Stimulated activated CD4-positive, alpha-beta T cell treated with anti-CD3 and anti-CD28 coated beads, Interleukin-2, amount 100 ng/mL, for 4 hours (primary cell): ENCODE measurements at places on chromosomes 6 and 20.

GRCh38 chr6:91142154-91142553 lies 555.3 kb upstream of the MAP3K7 start:
- no peak for DNase-seq

DNA sequence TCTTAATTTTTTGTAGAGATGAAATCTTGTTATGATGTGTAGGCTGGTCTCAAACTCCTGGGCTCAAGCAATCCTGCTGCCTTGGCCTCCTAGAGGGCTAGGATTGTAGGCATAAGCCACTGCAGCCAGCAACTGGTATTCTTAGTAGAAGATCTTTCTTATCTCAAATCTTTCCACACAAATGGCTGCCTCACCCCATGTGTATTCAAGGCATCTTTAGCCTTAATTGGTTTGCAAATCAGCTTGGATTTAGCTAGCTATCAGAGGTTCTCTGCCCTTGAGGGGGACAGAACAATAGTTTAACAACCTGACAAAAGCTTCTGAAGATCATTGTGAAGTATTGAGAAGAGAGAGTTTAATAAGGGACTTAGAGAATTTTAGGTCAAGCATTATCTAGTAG lies 17.9 kb upstream of the ABRACL start:
- no peak for DNase-seq

- no peak for DNase-seq
These were observed 324 bp downstream of the JPH2 start for GRCh38 chr20:44186674-44187053.

DNA sequence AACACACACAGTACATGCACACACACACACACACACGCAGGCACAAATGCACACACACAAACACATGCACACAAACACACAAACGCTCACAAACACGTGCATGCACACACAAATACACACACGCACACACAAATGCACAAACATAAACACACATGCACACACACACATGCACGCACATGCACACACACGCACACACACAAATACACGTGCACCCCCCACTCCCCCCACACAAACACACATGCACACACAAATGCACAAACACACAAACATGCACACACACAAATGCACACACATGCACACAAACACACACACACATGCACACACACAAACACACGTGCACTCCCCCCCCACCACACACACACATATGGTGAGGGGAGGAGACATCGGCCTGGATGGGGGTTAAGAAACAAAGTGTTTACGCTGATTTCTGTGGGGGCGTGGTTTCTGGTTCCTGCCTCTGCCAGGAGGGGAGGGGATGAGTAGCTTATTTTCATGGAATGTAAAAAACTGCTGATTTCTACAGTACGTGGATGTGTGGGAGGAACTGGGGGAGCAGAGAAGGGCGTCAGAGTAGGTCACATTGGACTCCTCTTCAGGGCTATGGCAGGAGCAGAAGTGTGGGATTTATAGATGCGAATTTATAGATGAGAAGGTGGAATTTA lies 607.2 kb downstream of the QKI start:
- DNase-seq, result no peak

GRCh38 chr6:148348335-148348734 lies 5.7 kb downstream of the SASH1 start:
- DNase-seq, result no peak

- no peak for DNase-seq
These were observed 20.1 kb upstream of the RCAN2 start for GRCh38 chr6:46511320-46511719.

DNA sequence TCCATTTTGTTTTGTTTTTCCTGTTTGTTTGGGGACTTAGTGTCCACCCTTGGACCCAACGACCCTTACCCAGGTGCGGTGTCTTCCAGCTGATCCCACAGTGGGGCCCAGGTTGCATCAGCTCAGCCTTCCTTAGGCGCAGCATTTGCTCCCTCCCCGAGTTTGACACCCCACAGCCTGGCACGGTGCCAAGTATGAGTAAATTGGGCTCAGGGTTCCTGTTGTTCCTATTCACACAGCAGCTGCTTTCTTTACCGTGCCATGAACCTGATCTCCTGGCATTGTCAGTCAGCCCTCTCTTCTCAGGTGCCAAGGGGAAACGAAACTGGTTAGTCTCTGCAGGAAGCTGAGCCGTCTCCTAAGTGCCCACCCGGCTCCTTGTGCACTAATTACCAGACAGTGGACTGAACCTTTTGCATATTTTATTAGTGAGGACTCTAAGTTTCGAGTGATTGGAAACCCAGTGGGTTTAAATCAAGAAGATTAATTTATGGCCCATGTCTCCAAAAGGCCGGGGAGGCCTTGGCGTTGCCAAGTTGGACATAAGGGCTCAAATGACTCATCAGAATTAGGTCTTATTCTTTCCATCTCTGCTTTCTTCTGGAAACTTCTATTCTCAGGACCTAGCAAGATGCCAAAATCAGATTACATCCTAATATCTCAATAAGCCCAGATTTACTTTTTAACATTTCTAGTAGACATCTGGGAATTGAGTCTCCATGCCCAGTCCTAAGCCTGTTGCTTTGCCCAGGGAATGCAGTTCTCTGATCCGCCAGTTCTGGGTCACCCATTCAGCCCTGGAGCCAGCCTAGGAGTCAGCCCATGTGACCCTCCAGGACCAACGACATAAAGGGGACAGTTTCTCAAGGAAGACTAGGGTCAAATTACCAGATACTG lies 68.8 kb downstream of the TSHZ2 start:
- DNase-seq, result no peak

GRCh38 chr6:82611751-82612150 lies 248.1 kb downstream of the TPBG start:
- no peak for DNase-seq
